ENCODE measurements at places on chromosomes 7 and 10. TPM values are rescaled to one million over a fixed set of nuclear protein-coding genes. Genes with fewer than 3 reads are reported as not detected.

The CCL24 gene
- 0.53 TPM for total RNA-seq

The CYP2C18 gene
- total RNA-seq: not detected

The LRRC18 gene
- not detected for total RNA-seq

The TCERG1L gene
- total RNA-seq: not detected

The TAC1 gene
- total RNA-seq: not detected

The HABP2 gene
- not detected for total RNA-seq

The WNT8B gene
- not detected for total RNA-seq

The IFIT1B gene
- not detected for total RNA-seq

The TEX36 gene
- total RNA-seq: not detected

The SLC13A1 gene
- not detected for total RNA-seq

The UMAD1 gene
- 6.0 TPM for total RNA-seq

The PTPRZ1 gene
- total RNA-seq: under 0.01 TPM

The SPDYE11 gene
- not detected for total RNA-seq

The ZNF735 gene
- not detected for total RNA-seq

The AKR1C3 gene
- 144 TPM for total RNA-seq

The SFMBT2 gene
- 0.66 TPM for total RNA-seq

The CDK14 gene
- total RNA-seq: 26.6 TPM

The C10orf95 gene
- 0.29 TPM for total RNA-seq

The AKR1C8 gene
- not detected for total RNA-seq

Measured in thoracic aorta endothelial cell (primary cell).